ENCODE measurements at places on chromosomes 16 and 17.
A peak's percentile ranks its signal among the peaks of the same experiment; 100 is the strongest.

- no peak for DNase-seq
Observed at GRCh38 chr17:73030995-73031394, 61.5 kb downstream of the SLC39A11 start.

DNA sequence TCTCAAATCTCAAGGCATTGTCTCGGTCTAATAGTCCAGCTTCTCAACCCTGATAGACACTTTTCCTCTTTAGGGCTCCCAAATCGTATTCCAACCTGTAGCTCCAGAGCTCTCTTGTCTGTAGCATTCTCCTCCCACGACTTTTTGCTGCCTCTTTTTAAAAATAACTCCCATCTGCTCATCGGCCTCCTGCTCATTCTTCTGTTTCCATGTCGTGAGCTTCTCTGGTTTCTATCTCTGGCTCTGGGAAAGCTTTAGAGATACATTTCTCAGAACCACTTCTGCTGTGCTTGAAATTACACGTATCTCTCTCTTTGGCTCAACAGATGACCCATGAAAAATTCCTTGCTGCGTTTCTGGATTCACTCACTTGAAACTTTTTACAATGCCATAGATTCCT lies 609.6 kb upstream of the C16orf82 start:
- no peak for DNase-seq

DNA sequence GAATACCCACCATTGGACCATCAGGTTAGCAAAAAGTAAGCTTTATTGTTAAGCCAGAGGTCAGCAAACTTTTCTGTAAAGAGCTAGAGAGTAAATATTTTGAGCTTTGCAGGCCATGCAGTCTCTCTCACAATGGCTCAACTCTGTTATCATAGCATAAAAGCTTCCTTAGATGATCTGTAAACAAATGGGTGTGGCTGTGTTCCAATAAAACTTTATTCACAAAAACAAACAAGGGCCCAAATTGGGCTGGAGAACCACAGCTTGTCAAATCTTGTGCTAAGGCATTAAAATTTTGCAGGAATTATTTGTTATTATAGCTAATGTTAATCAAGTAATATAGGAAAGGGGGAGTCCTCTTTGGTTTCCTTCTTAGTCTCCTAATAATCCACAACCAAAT lies 153.6 kb downstream of the GRIN2A start:
- DNase-seq: no peak

- DNase-seq: no peak
Observed at GRCh38 chr17:73617501-73617900, 26.7 kb downstream of the SDK2 start.

DNA sequence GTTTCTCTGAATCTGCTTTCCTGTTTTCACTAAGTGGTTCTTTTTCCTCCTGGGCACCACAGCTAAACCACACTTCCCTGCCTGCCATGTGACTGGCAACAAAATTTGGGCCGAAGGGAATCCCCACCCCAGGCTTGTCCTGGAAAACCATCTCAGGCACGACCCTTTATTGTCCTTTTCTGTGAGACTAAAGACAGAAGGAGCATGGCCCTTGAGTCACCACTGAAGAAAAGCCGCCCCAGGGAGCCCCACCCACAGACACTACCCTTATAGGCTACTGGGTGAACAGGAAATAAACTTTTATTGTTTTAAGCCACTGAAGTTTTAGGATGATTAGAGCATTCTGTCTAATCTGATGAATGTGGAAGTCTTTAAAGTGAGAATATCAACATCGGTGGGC lies 88.6 kb upstream of the BRD7 start:
- no peak for DNase-seq

- no peak for DNase-seq
Observed at GRCh38 chr17:29572691-29573557, 4.4 kb downstream of the TP53I13 start.

- DNase-seq: no peak
Observed at GRCh38 chr17:39171933-39172332, 6.0 kb upstream of the ARL5C start.

DNA sequence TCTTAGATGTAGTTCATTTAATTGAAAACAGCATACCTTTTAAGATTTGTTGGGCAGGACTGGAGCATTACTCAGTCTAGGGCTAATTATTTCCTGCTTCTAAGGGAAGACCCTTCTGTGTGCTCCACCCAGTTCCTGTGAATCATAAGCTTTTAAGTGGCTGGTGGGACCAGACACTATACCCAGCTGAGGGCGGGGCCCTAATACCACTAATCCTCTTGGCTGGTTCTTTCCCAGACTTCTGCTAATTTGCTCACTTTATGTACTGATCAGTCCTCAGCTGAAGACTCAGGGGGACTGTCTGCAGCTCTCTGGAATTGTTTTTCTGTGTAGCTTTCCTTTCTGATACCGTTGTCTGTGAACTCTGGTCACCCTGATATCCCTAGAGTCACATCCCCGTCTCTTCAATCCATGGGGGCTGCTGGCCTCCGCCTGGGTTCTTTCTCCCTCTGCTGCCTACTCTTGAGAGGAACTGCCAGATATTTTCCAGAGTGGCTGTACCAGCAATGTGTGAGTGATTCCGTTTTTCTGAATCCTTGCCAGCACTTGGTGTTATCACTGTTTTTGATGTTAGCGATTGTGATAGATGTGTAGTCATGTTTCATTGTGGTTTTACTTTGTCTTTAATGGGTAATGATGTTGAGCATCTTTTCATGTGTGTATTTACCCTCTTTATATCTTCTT lies 35.1 kb downstream of the MFSD11 start:
- DNase-seq: peak; percentile 38

- DNase-seq: peak; percentile 19
Observed at GRCh38 chr17:5049314-5049841, 14.2 kb upstream of the SLC52A1 start.

DNA sequence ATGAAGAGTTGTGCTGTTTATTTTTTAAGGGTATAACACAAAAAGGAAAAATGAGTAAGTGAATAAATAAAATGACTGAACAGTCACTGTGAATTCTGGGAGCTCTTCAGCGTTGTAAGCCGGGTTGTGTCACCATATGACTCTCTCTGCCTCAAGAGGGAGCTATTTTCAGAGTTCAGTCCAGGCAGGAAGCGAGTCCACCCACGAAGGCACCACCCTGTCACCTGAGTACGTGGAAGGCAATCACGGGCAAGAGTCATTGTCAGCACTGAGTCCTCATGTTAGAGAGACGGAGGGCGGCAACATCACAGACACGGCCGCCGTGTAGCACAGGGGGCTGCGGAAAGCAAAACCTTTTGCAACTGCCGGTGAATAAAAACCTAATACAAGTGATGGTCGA lies 227.6 kb downstream of the UTP18 start:
- no peak for DNase-seq

DNA sequence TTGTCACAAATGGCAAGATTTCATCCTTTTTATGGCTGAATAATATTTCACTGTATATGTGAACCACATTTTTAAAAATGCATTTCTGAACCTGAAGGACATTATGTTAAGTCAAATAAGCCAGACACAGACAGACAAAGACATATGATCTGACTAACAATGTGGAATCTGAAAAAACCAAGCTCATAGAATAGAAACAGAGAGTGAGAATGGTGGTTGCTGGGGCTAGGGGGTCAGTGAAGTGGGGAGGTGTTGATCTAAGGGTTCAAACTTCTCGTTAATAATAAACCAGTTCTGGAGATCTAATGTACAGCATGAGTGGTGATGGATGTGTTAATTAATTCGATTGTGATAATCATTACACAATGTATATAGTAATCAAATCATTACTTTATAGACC lies 475.1 kb downstream of the WWOX start:
- no peak for DNase-seq

GRCh38 chr16:66441586-66442375 lies 14.7 kb downstream of the BEAN1 start:
- DNase-seq: no peak

DNA sequence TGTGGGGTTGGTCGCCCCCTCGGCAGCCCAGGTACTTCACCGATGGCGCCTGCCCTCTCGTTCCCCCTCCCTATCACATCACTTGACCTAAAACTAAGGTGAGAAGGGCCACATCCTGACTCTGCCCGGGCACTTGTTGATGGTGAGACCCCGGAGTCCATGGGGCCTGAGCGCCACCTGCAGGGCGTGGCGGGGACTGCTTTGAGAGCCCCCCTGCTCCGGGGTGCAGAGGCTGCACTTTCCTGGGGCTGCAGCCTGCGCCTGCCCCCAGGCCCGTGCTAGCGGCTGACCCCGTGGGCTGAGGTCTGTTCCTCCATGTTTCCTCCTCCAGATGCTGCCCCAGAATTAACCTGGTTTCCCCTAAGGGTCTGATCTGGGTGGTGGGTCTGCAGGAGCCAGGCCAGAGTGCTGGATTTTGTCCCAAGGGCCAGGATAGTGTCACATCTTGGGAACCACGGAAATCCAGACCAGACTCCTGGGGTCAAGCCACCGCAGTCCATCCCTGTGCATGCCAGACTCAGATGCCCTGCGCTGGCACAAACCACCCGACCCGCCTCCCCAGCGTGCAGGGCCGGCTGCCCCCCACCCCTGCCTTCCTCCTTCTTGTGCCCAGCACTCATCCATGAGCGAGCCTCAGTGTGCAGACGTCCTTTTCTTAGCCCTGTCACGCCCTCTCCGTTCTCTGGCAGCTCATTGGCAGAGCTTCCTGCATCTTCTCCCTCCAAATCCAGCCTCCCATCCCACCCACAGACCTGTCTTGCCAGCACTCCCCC lies 2.7 kb downstream of the NDUFAF8 start:
- DNase-seq: peak; percentile 49

DNA sequence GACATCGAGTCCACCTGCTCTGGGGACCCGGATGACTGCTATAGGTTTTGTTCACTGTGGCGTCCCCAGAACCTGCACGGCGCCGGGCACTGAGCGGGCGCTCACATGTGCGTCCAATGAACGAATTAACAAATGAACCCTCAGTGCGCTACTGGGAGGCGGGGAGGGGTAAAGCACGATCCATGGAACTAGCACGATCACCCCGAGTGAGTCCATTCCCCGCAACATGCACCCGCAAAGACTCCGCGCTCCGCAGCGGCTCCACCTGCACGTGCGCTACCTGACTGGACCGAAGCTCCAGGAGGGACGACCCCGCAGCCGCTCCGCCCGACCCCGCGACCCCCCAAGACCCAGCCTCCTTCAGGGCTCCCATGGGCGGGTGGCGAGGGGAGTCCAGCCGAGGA lies 491 bp downstream of the TRAP1 start:
- DNase-seq: no peak

- DNase-seq: no peak
Observed at GRCh38 chr16:31093132-31093703, 1.4 kb downstream of the VKORC1 start.

DNA sequence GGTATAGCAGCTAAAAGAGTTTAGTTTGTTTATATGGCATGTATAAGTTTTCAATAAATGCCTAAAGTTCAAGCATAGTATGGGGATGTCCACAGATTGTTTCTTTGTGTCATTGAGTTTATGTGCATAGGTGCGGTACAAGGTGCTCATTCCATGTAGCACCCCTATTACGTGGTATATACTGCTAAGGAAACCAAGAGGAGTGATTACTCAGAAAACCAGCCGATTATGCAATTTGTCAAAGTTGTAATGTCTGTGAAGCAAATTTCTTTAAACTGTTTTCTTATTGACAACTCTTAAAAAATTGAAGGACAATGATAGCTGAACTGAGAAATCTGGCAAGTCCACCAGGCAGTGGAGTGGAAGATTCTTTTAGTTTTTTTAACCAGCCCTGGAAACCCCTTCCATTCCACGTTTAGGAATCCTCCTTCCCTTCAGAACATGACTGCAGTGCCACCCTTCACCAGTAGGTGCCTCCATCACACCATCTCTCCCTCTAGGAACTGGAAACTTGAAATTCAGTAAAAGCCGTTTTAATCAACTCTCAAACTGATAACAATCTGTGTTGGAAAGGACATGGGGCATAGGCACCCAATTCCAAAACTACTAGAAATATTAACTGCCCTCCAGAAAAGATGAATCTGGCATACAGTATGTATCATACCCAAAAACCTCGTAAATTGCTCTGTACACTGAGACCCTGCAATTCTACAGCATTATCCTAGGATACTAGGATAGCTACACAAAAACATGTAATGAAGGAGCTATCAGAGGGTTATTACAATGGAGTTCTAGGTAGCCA lies 43.5 kb downstream of the REXO5 start:
- DNase-seq: peak; percentile 22

GRCh38 chr16:10897134-10897533 lies 20.1 kb downstream of the CIITA start:
- DNase-seq: no peak

DNA sequence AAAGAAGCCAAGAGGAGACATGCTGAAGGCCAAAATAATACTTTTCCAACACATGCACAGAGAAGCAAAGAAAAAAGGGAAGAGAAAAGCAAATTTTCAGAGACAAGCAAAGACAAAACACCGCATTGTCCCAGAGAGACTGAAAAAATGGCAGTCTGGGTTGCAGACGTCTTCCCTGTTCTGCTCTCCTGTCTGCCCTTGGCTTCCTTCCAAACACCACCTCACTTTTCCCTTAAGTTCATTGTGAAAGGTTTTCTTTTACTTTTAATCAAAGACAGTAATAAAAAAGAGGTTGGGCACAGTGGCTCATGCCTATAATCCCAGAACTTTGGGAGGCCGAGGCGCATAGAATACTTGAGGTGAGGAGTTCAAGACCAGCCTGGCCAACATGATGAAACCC lies 21.2 kb upstream of the VAT1L start:
- no peak for DNase-seq

DNA sequence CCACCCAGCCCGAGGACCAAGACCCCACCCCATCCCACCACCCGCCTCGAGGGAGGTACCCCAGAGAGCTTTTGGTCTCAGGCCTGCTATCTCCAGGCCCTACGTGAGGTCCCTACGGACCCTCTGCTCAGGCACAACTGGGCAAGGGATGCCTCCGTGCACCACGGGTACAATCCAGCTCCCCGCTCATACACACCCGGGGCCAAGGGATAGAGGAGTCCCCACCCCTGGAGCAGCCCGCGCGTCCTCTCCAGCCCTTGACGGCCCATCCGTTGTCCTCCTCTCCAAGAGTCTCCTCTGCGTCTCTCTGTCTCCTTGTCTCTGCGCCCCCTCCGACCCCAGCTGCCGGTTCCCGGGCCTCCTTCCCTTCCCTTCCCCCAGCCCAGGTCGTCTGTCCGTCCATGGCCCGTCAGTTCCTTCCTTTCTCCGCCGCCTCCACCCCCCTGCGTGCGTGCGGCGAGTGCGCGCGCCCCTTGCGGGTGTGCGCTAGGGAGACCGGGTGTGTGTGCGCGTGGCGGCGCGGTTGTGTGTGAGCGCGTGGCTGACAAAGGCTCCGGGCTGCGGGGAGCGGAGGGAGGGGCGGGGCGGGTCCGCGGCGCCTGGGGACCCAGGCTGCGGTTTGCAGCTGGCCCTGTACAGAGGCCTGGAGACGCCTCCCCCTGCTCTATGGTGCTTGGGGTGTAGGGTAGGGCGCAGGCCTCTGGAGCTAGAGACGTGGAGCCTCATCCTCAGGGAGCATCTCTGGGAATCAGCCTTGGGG lies 930 bp downstream of the SPNS2 start:
- no peak for DNase-seq
